ENCODE measurements at places on chromosomes 11 and 22.

GRCh38 chr11:134359646-134360045 is 27.9 kb downstream of the GLB1L2 start:
- DNase-seq: no peak

DNA sequence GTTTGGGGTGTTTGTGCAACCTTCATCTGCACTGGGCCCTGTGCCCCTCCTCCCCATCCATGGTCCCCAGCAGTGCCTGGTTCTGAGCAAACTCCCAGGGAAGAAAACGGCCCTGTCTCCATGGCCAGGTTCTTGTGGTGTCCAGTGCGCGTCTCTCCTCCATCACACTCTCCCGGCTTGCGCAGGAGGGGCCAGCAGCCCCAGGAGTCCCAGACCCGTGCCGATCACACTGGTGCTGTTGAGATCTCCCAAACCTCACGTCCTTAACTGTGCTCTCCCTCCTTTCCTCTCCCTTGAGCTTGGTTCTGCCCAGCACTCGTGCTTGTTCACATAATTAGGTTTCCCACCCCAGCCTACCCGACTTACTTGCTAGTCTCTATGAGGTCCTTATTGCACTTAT is 10.9 kb upstream of the GRK2 start:
- DNase-seq: no peak

DNA sequence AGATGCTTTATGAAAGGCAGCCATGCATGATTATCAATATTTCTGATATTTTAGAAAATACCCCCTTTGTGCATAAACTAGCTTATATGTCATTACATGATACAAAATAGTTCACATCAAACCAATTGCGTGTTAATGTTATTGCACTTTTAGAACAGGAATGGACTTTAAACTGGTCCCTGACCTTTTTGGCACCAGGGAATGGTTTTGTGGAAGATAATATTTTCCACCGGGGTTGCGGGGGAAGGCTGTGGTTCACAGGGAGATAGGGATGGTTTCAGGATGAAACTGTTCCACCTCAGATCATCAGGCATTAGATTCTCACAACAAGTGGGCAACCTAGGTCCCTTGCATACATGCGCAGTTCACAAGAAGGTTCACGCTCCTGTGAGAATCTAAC is 16.5 kb upstream of the LGR4 start:
- no peak for DNase-seq

- DNase-seq: no peak
Measured at GRCh38 chr11:130452176-130452575, 3.7 kb downstream of the ADAMTS15 start.

- DNase-seq: no peak
Measured at GRCh38 chr11:75269367-75269660, 28.7 kb downstream of the TPBGL start.

- DNase-seq: no peak
Measured at GRCh38 chr11:131663405-131664200, 293.2 kb downstream of the NTM start.
